ENCODE measurements at places on chromosomes 1 and 21. TPM values are rescaled to one million over a fixed set of nuclear protein-coding genes. Genes with fewer than 3 reads are reported as not detected.

DNA sequence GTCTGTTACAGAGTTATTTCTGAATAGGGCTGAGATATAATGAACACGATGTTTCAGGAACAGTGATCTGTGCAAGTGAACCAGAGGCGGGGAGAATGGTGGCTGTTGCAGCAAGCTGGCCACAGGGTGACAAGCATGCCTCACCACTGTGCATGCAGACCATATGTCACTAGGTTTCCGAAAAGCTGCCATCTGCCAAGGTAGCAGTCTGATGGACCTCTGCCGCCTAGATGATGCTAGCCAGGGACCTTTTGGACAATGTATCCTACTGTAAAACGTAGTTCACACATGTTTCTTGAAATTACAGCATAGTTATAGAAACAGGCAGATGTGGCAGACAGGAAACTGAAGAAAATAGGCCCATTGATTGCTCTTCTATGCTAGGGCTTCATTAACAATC is 204.2 kb upstream of the RRP15 start:
- H3K4me3 ChIP-seq = no peak overlapping the region
- DNase-seq = no peak
- no peaks in the 10 kb centered on the region for H3K27me3 ChIP-seq
- no peaks in the 10 kb centered on the region for H3K36me3 ChIP-seq
- H3K4me1 ChIP-seq = no peaks in the 10 kb centered on the region
- H3K27ac ChIP-seq = no peak overlapping the region

DNA sequence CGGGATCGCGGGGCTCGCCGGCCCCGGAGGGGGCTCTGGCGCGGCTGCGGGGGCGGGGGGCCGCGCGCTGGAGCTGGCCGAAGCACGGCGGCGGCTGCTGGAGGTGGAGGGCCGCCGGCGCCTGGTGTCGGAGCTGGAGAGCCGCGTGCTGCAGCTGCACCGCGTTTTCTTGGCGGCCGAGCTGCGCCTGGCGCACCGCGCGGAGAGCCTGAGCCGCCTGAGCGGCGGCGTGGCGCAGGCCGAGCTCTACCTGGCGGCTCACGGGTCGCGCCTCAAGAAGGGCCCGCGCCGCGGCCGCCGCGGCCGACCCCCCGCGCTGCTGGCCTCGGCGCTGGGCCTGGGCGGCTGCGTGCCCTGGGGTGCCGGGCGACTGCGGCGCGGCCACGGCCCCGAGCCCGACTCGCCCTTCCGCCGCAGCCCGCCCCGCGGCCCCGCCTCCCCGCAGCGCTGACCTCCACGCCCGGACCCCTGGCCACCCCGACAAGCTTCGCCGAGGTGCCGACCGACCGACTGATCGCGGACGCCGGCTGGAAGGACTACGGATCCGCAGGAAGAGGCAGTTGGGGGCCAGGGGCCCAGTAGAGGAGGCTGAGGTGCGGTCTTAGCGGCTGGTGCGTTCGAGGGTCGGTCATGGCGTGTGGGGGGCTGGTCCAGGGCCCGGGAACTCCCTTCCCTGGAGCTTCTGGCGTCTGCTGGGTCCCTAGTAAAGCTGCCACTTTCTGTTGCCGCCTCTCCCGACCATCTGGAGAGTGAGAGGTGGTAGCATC is 711 bp downstream of the TRNP1 start:
- H3K4me1 ChIP-seq = peaks cover 16% of the 10 kb centered on the region
- no peaks in the 10 kb centered on the region for H3K36me3 ChIP-seq
- no peak overlapping the region for H3K27ac ChIP-seq
- H3K4me3 ChIP-seq = peak overlapping the region; percentile 61

DNA sequence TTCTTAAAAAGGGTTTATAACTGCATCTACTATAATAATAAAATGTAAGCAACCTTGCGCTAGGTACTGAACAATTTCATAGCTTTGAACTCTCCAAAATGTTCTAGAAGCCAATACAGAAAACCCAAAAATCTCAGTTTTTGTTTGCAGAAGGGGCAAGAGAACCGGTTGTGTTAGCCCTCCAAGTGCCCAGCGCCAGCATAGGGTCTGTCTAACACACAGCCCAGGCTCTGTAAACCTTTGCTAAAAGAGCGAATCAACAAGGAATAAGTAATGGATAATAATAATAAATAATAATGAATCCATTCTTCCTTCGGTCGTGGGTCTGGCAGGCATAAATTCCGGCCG is 333 bp upstream of the CHAF1B start:
- peaks cover 27% of the 10 kb centered on the region for H3K4me1 ChIP-seq
- no peaks in the 10 kb centered on the region for H3K27me3 ChIP-seq
- peaks cover 35% of the 10 kb centered on the region for H3K36me3 ChIP-seq
- DNase-seq = no peak
- H3K4me3 ChIP-seq = no peak overlapping the region
- no peak overlapping the region for H3K27ac ChIP-seq

GRCh38 chr1:199857108-199857507 is 170.4 kb upstream of the NR5A2 start:
- no peak overlapping the region for H3K4me3 ChIP-seq
- peaks cover 1% of the 10 kb centered on the region for H3K4me1 ChIP-seq
- DNase-seq = no peak

GRCh38 chr1:174841747-174842146 is 158.0 kb upstream of the CACYBP start:
- H3K36me3 ChIP-seq = no peaks in the 10 kb centered on the region
- no peak for DNase-seq
- no peaks in the 10 kb centered on the region for H3K27me3 ChIP-seq
- no peak overlapping the region for H3K4me3 ChIP-seq
- peaks cover 7% of the 10 kb centered on the region for H3K4me1 ChIP-seq
- no peak overlapping the region for H3K27ac ChIP-seq

Gene AADACL3
- total RNA-seq = not detected

Gene ANGPTL7
- not detected for total RNA-seq

DNA sequence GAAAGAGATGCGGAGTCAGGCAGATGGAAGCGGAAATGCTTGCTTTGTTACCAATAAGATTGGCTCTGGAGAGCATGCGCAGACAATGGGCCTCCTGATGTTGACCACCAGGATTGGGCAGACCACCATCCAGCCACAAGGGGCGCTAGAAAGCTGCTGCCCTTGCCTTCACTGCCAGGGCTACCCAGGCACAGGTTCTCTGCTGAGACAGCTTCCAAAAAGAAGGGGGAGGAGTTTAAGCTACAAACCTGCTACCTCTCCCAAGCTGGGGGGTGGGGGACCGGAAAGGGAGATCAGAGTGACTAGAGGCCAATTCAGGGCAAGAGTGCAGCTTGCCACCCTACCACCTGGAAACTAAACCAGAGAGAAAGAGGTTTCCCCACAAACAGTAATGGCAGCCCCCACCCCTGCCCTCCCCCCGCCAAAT is 369.7 kb downstream of the RRAGC start:
- H3K27me3 ChIP-seq = peaks cover 21% of the 10 kb centered on the region
- peak; percentile 48 for DNase-seq
- no peak overlapping the region for H3K27ac ChIP-seq
- no peak overlapping the region for H3K4me3 ChIP-seq

Gene TP73
- 2.0 TPM for total RNA-seq

Gene HSD3B1
- total RNA-seq = not detected

Gene HJV
- not detected for total RNA-seq

GRCh38 chr1:12485231-12486058 is 132.6 kb downstream of the DHRS3 start:
- no peak for DNase-seq
- peaks cover 9% of the 10 kb centered on the region for H3K36me3 ChIP-seq
- H3K27me3 ChIP-seq = no peaks in the 10 kb centered on the region
- peaks cover 11% of the 10 kb centered on the region for H3K4me1 ChIP-seq
- H3K4me3 ChIP-seq = no peak overlapping the region
- no peak overlapping the region for H3K27ac ChIP-seq

GRCh38 chr1:48030696-48031365 is 33.6 kb upstream of the TRABD2B start:
- no peaks in the 10 kb centered on the region for H3K27me3 ChIP-seq
- H3K36me3 ChIP-seq = no peaks in the 10 kb centered on the region
- no peak overlapping the region for H3K27ac ChIP-seq
- no peak overlapping the region for H3K4me3 ChIP-seq
- no peaks in the 10 kb centered on the region for H3K4me1 ChIP-seq
- DNase-seq = no peak

GRCh38 chr1:67001682-67002425 is 52.1 kb downstream of the SLC35D1 start:
- H3K4me1 ChIP-seq = peaks cover 14% of the 10 kb centered on the region
- no peaks in the 10 kb centered on the region for H3K27me3 ChIP-seq
- peaks cover 23% of the 10 kb centered on the region for H3K36me3 ChIP-seq
- no peak for DNase-seq

GRCh38 chr21:42013931-42014330 is 3.8 kb upstream of the ZBTB21 start:
- H3K36me3 ChIP-seq = peaks cover 5% of the 10 kb centered on the region
- peaks cover 31% of the 10 kb centered on the region for H3K27me3 ChIP-seq
- peaks cover 4% of the 10 kb centered on the region for H3K4me1 ChIP-seq
- H3K27ac ChIP-seq = no peak overlapping the region

GRCh38 chr1:100035214-100035613 is 65.4 kb downstream of the SLC35A3 start:
- H3K4me3 ChIP-seq = no peak overlapping the region
- H3K27ac ChIP-seq = no peak overlapping the region
- DNase-seq = no peak
- no peaks in the 10 kb centered on the region for H3K27me3 ChIP-seq

DNA sequence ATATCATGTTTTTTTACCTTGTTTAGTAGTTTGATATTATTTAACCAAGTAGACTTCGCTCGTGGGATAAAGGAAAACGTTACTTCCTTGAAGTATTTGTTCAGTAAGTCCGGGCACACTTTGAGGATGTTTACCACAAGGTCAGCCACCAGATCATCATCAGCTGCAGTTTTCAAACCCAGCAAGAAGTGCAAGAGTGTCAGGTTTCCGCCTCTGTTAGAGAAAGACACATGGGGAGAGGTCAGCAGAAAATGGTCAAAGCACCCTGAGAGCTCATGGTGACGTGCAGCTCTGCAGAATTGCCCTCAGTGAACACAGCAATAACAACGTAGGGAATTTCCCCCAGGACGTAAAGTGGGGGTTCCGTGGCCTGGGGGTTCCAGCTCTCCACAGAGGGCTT is 24.4 kb downstream of the URB1 start:
- H3K4me3 ChIP-seq = no peak overlapping the region
- no peak overlapping the region for H3K27ac ChIP-seq
- H3K36me3 ChIP-seq = peaks cover 45% of the 10 kb centered on the region
- no peaks in the 10 kb centered on the region for H3K27me3 ChIP-seq
- DNase-seq = no peak
- H3K4me1 ChIP-seq = peaks cover 16% of the 10 kb centered on the region

GRCh38 chr1:232579958-232580941 is 49.7 kb downstream of the SIPA1L2 start:
- H3K27me3 ChIP-seq = no peaks in the 10 kb centered on the region
- H3K4me3 ChIP-seq = no peak overlapping the region
- no peak for DNase-seq
- peaks cover 46% of the 10 kb centered on the region for H3K4me1 ChIP-seq

Gene CYB561D1
- total RNA-seq = 21.4 TPM

DNA sequence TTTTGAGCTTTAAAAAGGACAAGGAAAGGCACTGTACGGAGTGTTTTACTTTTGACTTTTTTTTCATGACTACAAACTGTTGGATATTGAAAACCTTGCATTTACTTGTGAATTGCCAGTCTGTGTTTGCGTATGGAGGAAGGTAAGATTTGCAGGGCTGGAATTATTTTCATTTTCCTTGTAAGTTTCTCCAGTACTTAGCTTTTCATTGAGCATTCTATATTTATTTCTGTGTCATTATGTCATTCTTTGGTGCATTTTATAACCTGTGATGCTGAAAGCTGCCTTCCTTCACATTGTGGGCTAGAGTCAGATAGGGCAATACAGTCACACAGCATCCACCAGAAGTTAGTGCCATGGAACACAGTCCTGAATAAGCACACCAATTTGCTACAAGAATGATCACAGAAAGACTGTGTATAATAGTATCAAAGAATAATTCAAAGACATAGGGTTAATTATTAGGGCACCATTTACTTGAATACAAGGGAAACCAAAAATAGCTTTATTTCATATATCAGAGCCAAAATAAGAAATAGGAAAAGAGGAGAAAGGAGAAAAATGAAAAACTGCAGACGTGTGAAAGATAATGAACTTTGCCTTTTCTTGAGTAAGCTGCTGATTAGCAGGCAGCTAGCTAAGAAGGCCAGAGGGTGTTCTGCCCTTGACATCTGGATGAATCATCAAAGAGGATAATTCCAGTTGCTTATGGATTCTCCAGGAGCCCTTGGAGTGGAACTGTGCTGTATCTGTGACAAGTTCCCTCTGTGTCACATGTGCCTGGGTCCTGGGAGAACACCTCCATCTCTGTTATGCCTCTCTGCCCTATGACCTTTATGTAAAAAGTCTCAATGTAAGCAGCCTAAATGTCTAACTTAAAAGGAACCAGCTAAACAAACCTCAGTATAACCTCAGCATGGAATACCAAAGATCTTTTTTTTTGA is 8.0 kb upstream of the FAM20B start:
- DNase-seq = no peak
- H3K4me3 ChIP-seq = no peak overlapping the region
- H3K4me1 ChIP-seq = peaks cover 6% of the 10 kb centered on the region
- H3K27me3 ChIP-seq = peaks cover 6% of the 10 kb centered on the region
- H3K36me3 ChIP-seq = no peaks in the 10 kb centered on the region

Gene HAO2
- not detected for total RNA-seq

Gene VSIG8
- not detected for total RNA-seq

Gene PCAT6
- 1.9 TPM for total RNA-seq

Gene GIPC2
- total RNA-seq = 0.15 TPM

- no peak for DNase-seq
- no peak overlapping the region for H3K27ac ChIP-seq
- H3K4me1 ChIP-seq = peaks cover 14% of the 10 kb centered on the region
- no peak overlapping the region for H3K4me3 ChIP-seq
These were observed 8.2 kb downstream of the HCRTR1 start for GRCh38 chr1:31625561-31626222.

GRCh38 chr1:174818014-174818616 is 181.6 kb upstream of the CACYBP start:
- peaks cover 26% of the 10 kb centered on the region for H3K4me1 ChIP-seq
- H3K4me3 ChIP-seq = no peak overlapping the region
- DNase-seq = no peak
- peaks cover 24% of the 10 kb centered on the region for H3K36me3 ChIP-seq

DNA sequence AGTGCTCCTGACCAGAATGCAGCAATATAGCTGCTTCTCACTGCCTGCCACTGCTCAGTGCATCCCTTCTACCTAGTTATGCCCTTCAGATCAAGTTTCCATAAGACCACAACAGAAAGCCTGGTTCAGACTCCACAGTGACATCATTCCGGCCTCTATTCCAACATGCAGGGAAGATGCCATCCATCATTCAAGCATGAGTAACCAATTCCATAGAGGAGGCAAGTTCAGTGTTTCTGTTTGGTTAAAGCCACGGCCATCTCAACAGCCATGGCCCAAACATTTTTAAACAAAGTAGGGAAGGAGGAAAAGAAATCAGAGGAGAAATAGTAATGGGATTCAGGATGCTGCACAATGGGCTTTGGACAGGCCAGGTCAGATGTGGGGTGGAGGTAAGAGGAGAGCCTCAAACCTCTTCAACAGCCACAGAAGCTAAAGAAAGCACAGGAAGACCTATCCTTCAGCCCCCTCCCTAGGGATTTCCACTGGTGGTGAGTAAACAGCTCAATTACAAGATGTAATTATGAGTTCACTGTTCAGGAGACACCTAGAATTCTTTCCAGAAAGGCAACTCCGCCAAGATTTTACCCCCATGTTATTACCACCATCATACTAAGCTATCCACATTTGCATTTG is 484.9 kb downstream of the SETD4 start:
- no peak overlapping the region for H3K27ac ChIP-seq
- H3K36me3 ChIP-seq = no peaks in the 10 kb centered on the region
- peaks cover 15% of the 10 kb centered on the region for H3K4me1 ChIP-seq
- H3K4me3 ChIP-seq = no peak overlapping the region
- DNase-seq = no peak
- H3K27me3 ChIP-seq = peaks cover 7% of the 10 kb centered on the region

Gene MYBPH
- total RNA-seq = not detected

Gene DISP3
- total RNA-seq = 0.38 TPM
